Activated naive CD8-positive, alpha-beta T cell treated with anti-CD3 and anti-CD28 coated beads, Interleukin-2, amount 50 U/mL, for 16 hours (primary cell): ENCODE measurements at places on chromosomes 13 and 19.

DNA sequence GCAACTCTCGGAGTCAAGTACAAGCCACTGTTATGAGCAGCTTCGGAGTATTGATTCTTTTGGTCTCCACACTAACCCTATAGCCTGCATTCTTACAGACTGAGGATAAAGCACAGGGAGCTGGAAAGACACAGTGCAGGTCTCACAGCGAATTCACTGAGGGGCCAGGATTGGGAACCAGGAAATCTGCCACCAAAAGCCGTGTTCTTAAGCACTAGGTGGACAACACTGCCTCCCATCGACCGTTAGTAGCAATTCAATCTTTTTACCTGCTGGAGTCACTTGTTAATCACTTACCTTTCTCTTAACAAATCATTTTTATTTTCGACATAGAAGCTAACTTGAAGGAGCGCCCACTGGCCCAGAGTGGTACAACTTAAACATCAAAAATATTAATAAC is 6.3 kb downstream of the PMIS2 start:
- DNase-seq, result no peak

DNA sequence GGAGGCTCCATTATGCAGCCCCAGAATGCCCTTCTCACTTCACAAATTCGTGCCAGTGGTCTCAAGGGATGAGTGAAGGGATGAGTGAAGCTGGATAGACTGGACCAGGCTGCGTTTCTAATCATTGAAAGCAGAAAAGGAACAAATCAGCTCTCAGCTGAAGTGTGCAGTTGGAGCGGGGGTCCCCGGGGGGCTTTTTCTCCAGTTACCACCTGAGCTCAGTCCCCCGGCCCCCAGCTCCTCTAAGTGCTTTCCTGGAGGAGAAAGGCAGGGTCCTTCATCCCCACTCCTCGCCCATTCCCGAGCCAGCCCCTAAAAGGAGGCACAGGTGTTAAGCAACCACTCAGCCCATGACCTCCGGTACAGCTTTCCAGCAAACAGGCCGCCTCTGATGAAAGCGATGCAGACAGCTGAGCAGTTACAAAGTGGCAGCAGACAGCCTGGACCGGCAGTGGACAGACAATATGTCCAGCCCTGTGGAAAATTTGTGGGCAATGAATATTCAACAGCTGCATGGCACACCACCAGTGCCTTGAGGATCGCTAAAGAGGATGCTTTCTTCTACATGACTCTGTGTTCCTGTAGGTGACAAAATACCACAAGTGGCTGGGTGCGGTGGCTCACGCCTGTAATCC is 110.7 kb upstream of the UBL3 start:
- DNase-seq, result no peak

- no peak for DNase-seq
Measured at GRCh38 chr13:97258801-97259200, 36.7 kb downstream of the MBNL2 start.

DNA sequence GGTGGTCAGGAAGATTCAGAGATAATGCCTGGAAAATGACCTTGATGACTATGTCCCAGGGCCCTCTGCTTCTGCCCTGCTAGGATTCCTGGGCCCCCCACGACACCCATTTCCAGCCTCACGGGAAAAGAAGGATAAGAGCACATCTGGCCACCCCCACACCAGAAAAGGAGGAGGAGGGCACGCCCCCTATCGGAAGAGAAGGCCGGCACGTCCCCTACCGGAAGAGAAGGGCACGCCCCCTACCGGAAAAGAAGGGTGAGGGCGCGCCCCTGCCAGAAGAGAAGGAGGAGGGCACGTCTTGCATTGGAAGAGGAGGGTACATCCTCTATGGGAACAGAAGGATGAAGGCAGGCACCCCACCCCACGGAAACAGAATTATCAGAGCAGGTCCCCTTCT is 84.3 kb downstream of the IER2 start:
- DNase-seq, result peak; percentile 37

GRCh38 chr13:85544756-85545155 is 254.5 kb downstream of the SLITRK6 start:
- DNase-seq, result no peak

- no peak for DNase-seq
Measured at GRCh38 chr13:95540888-95541287, 11.6 kb upstream of the CLDN10 start.

GRCh38 chr13:98297745-98298144 is 120.7 kb upstream of the RNF113B start:
- DNase-seq, result no peak

GRCh38 chr13:109087916-109088623 is 458.7 kb downstream of the MYO16 start:
- no peak for DNase-seq

DNA sequence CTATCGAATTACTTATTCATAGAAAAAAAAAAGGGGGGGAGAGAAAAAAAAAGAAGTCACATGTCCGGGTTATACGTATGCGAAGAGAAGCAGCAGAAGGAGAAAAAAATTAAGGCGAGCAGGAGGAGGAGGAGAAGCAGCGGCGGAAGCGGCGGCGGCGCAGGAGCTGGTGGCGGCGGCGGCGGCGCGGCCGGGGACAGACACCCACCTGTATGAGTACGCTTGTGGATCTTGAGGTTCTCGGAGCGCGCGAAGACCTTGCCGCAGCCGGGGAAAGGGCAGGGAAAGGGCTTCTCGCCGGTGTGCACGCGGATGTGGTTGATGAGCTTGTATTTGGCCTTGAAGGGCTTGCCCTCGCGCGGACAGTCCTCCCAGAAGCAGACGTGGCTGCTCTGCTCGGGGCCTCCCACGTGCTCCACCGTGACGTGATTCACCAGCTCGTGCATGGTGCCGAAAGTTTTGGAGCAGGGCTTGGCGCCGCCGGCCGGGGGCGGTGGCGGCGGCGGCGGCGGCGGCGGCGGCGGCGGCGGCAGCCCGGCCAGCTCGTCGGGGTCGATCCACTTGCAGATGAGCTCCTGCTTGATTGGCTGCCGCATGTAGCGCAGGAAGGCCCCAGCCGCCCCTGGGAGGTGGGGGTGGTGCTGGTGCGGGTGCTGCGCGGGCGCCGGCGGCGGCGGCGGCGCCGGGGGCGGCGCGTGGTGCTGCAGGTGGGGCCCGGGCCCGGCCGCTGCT is 1.5 kb downstream of the ZIC5 start:
- no peak for DNase-seq

- DNase-seq, result no peak
Measured at GRCh38 chr13:48110132-48110868, 15.4 kb upstream of the MED4 start.

DNA sequence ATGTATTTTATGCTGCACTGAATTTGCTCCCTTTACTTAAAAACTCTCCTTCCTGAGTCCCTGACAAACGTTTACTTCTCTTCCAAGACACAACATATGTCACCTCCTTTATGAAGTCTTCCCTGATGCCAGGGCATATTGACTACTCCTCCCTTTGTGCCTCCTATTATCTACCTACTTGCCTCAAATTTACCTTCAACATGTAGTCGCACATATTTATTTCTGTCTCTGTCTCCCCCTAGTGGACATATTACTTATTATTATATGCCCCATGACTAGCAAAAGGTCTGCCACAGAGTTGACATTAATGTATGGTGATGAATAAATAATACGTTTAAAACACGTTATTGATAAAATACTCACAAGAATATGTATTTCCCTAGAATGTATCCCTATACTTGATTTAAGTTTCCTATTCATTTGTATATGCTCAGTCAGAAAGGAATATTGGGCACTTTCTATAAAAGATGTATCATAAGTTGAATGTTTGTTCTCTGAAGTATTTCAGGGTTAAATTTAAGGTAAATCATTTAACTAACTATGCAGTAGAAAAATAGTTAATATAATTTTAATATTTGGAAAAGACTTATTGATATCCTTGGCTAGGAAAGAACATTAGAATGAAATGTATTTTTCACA is 250.3 kb upstream of the ATXN8OS start:
- DNase-seq, result no peak

- DNase-seq, result no peak
Measured at GRCh38 chr13:51638216-51638871, 54.1 kb downstream of the WDFY2 start.

DNA sequence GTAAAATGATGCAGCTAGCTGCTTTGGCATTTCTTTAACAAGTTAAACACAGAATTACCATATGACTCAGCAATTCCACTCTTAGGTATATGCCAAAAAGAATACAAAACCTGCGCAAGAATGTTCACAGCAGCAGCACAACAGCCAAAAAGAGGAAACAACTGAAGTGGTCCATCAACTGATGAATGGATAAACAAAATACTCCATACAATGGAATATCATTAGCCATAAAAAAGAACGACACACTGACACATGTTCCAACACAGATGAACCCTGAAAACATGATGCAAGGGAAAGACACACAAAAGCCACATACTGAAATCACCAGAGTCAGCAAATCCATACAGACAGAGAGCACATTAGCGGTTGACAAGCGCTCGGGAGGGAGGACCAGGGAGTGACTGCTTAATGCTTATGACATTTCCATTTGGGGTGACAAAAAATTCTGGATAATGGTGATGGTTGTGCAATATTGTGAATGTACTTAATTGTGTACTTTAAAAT is 3.0 kb downstream of the PCID2 start:
- DNase-seq, result no peak

- DNase-seq, result peak; percentile 11
Measured at GRCh38 chr13:26482451-26483197, 74.9 kb upstream of the WASF3 start.

DNA sequence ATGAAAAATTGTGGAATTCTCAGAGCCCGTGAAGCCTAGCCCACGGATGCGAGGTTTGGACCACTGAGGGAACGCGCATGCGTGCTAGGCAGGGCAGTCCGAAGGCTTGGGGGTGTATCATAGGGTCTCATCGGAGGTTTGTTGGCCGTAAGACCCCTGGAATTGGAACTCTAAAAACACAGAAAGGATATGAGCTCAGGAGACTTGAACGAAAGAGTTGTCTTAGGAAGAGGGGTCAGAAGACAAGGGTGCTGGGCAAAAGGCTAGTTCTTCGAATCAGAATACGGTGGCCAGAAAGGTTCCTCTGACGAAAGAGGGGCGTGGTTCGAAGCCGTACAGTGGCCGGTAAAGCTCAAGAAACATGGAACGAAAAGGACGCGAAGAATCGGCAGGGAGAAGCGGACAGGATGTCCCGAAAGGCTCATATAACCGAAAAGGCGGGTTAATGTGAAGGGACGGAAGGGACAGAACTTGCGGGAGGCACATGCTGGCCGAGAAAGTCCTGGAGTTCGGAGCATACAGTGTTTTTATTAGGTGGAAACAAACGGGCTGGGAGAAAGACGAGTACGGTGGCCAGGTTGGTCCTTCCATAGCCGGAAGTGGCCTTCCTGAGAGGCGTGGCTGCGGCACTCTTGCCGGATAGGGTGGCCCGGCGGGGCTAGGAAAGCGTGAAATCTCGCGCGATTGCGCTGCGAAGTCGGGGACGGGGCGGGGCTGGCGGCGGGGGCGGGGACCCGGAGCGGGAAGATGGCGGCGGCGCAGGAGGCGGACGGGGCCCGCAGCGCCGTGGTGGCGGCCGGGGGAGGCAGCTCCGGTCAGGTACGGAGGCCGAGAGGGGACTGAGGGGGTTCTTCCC is at the start of gene CLPTM1:
TSS of gene CLPTM1 (plus strand) at position 732 of the 856 bp plus-strand sequence. CDS start at position 748, 16 bp downstream.
- DNase-seq, result peak; percentile 93

- no peak for DNase-seq
Measured at GRCh38 chr19:9381361-9381785, 18.6 kb downstream of the ZNF177 start.

DNA sequence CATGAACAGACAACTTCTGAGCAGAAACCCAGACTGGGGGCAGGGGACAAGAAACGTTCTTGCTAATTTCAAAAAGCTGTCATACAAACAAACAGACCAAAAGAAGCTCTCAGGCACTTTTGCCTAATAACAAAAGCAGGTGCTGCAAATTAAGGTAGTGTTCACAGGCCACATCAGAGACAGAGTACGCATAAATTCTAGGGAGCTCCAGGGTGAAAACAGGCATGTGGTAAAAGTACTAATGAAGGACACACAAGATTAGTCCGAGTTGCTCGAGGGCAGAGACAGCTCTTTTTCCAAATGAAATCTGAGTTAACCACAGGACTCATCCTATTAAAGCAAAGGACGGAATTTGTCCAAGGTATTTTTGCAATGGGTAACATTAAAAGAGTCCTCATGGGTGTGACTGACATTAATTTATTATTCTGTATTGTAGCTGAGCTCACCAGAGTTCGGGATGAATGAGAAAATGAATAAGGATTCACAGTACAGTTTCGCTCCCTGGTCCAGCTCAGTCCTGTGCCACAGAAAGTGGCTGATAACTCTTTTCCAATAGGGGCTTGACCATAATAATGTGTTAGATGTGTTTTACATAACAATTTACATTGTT is 197.3 kb downstream of the LHFPL6 start:
- DNase-seq, result no peak

GRCh38 chr13:113155201-113155600 is 3.2 kb upstream of the PROZ start:
- DNase-seq, result no peak

- DNase-seq, result no peak
Measured at GRCh38 chr19:21698215-21698614, 69.2 kb downstream of the ZNF100 start.

- DNase-seq, result no peak
Measured at GRCh38 chr13:111062966-111063365, 52.1 kb upstream of the ARHGEF7 start.

GRCh38 chr13:20544201-20544923 is 18.7 kb upstream of the CRYL1 start:
- DNase-seq, result no peak

- DNase-seq, result no peak
Measured at GRCh38 chr19:39643591-39643990, 12.1 kb upstream of the LGALS16 start.

DNA sequence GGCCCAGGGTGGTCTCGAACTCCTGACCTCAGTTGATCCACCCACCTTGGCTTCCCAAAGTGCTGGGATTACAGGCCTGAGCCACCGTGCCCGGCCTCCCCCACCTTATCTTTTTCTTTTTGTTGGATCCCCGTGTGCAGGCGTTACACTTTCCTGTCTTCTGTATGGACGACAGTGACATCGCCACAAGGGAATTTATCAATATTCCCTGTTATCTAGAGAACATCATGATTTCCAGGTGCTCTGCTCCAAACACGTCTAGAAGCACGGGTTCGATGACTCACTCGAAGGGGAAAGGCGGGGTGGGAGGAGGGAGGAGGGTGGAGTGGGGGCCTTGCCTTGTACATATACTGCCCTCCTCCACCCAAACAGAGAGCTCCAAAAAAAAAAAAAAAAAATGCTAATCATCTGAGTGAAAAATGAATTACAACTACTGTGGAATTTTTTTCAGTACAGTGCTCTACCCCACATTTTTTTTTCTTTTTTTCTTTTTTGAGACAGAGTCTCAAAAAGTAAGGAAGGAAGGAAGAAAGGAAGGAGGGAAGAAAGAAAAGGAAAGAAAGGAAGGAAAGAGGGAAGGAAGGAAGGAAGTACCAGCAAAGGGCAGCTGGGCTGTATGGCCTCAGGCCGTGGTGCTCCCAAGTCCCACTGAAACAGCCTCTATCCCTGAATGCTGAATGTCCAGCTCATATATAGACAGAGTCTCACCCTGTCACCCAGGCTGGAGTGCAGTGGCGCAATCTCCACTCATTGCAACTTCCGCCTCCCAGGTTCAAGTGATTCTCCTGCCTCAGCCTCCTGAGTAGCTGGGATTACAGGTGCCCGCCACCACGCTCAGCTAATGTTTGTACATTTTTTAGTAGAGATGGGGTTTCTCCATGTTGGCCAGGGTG is 36.8 kb downstream of the INSR start:
- DNase-seq, result no peak

GRCh38 chr13:37476874-37477273 is 121.7 kb downstream of the POSTN start:
- no peak for DNase-seq
